Kidney tubule cell (primary cell): ENCODE measurements at places on chromosomes 5 and 9.
A peak's percentile ranks its signal among the peaks of the same experiment; 100 is the strongest.

GRCh38 chr5:168765551-168766425 is 186.6 kb upstream of the PANK3 start:
- peak; percentile 16 for DNase-seq

DNA sequence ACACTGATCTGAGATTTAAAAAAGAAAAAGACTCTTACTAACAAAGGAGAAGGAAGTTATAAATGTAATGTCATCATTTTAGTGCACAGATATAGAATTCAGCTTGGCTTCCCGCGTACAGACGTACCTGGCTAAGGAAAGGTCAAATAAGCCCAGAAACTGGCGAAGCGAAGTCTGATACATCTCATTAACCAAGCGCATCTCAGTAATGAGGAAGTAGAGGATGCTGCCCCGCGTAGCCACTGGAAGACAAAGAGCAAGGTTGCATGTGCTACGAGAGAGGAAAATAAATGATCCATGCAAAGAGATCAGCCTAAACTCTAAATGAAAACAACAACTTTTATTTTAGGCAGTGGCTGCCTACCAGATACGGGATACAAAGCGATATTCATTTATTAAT is 208.8 kb downstream of the DNAH5 start:
- peak; percentile 80 for DNase-seq

- DNase-seq = peak; percentile 75
Measured at GRCh38 chr9:117290306-117290840, 124.5 kb downstream of the ASTN2 start.

GRCh38 chr9:217950-218349 is 3.3 kb downstream of the DOCK8 start:
- no peak for DNase-seq

GRCh38 chr9:109733690-109734089 is 46.3 kb upstream of the PALM2AKAP2 start:
- no peak for DNase-seq

- DNase-seq = no peak
Measured at GRCh38 chr9:136961279-136962065, 9.4 kb downstream of the LCN12 start.

GRCh38 chr9:121640076-121640475 is 11.4 kb upstream of the DAB2IP start:
- peak; percentile 48 for DNase-seq

GRCh38 chr5:173535166-173535975 is 81.1 kb downstream of the BOD1 start:
- no peak for DNase-seq

- no peak for DNase-seq
Measured at GRCh38 chr9:114958021-114958843, 27.8 kb upstream of the TNFSF8 start.

DNA sequence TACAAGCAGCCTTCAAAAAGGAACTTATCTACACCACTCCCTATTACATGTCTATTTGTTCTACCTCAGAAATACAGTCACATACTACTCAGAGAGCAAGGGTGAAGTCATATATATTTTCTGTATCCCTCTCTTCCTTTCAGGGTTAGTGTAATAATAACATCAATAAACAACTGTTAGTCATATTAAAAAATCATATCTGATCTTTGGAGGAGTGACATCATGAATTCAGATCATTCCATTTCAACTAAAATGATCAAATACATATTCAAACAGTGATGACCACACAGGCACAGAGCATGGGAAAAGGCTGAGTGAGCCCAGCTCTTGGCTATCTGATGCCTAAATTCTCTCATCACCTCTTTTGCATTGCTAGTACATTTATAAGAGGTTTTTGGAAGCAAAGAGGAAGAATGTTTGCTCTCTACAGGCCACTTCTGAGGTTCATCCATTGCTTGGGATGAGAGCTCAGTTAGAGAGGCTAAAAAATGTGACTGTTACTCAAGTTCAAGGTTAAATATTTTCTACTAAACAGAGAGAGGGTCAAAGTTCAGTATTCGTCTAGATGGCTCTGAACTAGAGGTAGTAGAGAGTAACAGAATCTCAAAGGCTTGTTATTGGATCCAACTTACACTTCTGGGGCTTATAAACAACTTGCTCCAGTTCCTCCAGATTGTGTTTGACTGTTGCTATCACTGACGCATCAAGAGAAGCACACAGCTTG is 39.0 kb downstream of the RIGI start:
- DNase-seq = no peak

GRCh38 chr5:81242906-81243436 is 9.8 kb downstream of the CKMT2 start:
- no peak for DNase-seq

- peak; percentile 53 for DNase-seq
Measured at GRCh38 chr5:147554261-147554817, 44.5 kb upstream of the DPYSL3 start.

- DNase-seq = no peak
Measured at GRCh38 chr9:87275047-87275725, 222.5 kb upstream of the DAPK1 start.

DNA sequence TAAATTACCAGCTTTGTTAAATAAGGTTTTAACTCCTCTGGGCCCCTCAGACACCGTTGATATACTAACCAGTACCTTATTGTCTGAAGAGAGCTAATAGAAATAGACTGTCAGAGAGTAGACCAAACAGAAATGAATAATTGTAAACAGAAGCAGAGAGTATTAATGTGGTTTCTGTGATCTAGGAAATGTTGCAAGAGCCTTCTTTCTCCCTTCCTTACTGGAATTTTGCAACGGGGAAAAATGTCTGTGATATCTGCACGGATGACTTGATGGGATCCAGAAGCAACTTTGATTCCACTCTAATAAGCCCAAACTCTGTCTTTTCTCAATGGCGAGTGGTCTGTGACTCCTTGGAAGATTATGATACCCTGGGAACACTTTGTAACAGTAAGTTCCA is 5.1 kb downstream of the TYRP1 start:
- DNase-seq = no peak

- DNase-seq = no peak
Measured at GRCh38 chr9:80072451-80072850, 500.7 kb downstream of the TLE4 start.

DNA sequence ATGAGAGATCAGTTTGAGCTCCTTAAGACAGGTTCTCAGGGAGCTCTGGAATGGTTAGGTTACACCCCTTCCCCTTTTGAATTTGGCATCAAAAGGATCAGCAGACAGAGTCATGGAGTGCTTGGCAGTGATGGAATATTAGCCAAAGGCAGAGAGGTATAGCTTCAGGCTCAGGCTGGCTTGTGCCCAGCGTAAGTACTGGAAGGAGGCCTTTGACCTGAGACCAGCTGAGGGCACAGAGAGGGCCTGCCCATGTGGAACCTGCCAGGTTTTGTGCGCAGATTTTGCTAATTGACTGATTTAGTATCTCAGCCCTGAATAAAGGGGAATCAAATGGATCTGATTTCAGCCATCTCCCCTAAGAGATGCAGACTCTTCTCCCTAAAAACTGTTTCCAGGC is 81.5 kb downstream of the RGS3 start:
- no peak for DNase-seq

DNA sequence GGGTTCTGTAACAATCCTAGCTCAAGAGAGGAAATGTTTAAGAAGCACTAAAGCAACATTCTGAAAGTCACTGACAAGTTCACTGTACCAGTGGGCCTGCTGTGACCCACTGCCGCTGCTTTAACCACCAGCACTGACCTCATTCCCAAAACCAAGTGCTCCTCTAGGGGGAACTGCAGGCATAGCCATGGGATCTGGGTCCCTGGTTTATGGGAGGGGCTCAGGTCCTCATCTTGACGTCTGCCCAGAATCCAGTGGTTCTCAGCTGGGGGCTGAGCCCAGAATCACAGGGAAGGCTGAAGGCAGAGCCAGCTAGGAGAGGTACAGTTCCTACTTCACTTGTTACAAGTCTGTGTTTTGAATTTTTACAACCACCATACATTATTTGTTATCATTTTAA is 36.1 kb upstream of the SLC2A8 start:
- DNase-seq = no peak

- peak; percentile 13 for DNase-seq
Measured at GRCh38 chr9:89690334-89690912, 85.6 kb downstream of the GADD45G start.

GRCh38 chr9:129211686-129212085 is 33.6 kb upstream of the IER5L start:
- DNase-seq = peak; percentile 11
